Left lobe of liver (tissue), 2 donors: ENCODE measurements at places on chromosomes 2 and 18. TPM values are rescaled to one million over a fixed set of nuclear protein-coding genes. Genes with fewer than 3 reads are reported as not detected.

Gene RFX8
- not detected for total RNA-seq

Gene FAM124B
- 2.1 TPM for total RNA-seq

Gene DSG2
- 10.9 TPM for total RNA-seq

Gene ST8SIA3
- total RNA-seq, result not detected

Gene ALKAL2
- 2.5 TPM for total RNA-seq

Gene ANKRD44
- 7.9 TPM for total RNA-seq

GRCh38 chr2:128745946-128746345 is 427.3 kb upstream of the HS6ST1 start:
- no peak for DNase-seq

GRCh38 chr2:168290391-168290790 is 43.0 kb upstream of the STK39 start:
- DNase-seq, result no peak

DNA sequence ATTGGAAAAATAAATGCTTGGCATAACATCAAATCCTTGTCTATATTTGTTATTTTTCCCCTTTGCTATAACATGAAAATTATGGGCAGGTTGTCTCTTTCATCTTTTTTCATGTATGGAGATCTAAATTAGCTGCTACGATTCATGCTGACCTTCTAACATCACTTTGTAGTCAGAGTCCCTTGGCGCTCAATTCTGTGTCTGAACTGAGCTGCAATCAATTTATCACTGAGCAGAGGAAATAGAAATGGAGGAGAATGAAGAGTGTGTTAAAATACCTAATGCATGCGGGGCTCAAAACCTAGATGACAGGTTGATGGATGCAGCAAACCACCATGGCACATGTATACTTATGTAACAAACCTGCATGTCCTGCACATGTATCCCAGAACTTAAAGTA is 168.9 kb downstream of the CDH7 start:
- DNase-seq, result no peak

- DNase-seq, result no peak
These were observed 32.8 kb downstream of the ITPRID2 start for GRCh38 chr2:181924336-181924735.

GRCh38 chr18:41134426-41134825 is 820.6 kb upstream of the PIK3C3 start:
- DNase-seq, result no peak

DNA sequence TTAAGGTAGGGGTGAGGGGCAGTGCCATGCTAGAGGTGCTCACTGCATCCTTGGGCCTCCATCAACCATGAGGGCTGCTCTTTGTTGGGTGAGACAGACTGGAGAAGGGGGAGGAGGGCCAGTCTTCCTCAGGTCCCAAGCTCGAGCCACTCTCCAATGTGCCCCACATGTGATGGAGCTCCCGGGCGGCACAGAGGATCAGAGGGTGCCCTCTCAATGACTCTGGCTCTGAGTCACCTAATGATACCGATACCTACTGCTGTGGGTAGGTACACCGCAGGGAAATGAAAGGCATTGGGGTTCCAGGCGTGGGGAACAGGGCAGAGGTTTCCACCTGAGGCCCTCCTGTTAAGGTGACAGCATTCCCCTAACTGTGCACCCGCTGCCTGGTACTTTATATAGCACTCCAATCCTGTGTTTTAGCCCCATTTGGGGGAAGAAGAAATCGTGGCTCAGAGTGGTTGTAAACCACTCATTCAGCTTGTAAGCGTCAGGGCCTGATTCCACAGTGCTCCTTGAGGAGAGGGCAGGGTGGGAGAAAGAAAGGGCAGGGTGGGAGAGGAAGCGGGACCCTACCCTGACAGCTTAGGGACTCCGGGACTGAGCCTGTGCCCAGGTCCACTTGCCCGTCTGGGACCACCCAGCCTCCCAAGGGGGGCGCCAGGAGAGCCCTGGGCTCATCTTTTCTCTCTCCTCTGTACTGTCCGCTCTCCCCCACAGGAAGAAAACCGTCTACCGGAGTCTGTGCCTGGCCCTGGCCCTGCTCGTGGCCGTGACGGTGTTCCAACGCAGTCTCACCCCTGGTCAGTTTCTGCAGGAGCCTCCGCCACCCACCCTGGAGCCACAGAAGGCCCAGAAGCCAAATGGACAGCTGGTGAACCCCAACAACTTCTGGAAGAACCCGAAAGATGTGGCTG is 1.8 kb downstream of the B3GNT7 start:
- no peak for DNase-seq

DNA sequence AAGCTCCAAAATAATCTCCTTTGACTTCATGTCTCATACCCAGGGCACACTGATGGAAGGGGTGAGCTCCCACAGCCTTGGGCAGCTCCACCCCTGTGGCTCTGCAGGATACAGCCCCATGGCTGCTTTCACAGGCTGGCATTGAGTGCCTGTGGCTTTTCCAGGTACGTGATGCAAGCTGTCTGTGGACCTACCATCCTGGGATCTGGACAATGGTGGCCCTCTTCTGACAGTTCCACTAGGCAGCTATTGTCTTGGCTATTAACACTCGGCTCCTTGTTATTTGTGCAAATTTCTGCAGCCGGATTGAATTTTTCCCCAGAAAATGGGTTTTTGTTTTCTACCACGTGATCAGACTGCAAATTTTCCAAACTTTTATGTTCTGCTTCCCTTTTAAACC is 634.2 kb downstream of the TSN start:
- no peak for DNase-seq

DNA sequence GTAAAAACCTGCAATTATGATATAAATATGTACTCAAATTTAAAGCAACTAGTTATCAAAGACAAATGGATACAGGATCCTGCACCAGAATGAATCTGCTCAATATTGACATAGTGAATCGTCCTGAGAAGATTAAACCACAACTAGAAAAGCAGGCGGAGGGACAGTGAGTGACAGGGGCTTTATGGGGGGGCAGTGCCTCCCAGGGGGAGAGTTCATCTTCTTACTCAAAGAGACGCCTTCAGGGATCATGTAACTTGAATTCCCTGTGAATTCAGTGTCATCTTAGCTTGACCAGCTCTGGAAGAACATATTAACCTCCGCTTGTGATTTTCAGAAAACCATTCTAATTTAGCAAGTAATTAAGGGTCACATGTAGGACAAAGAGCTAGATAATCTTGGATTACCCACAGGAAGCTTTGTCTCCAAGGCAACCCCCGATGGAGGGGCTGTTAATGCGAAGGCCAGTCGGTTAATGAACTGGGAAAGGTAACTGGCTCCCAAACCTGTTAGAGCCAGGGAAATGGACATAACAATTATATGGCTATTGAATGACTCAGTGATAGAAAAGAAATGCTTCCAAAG is 17.4 kb upstream of the LMAN1 start:
- no peak for DNase-seq

- DNase-seq, result no peak
These were observed 1837.5 kb upstream of the CELF4 start for GRCh38 chr18:39403121-39403520.

GRCh38 chr2:95670686-95671085 is 78.9 kb downstream of the TRIM43 start:
- DNase-seq, result no peak

DNA sequence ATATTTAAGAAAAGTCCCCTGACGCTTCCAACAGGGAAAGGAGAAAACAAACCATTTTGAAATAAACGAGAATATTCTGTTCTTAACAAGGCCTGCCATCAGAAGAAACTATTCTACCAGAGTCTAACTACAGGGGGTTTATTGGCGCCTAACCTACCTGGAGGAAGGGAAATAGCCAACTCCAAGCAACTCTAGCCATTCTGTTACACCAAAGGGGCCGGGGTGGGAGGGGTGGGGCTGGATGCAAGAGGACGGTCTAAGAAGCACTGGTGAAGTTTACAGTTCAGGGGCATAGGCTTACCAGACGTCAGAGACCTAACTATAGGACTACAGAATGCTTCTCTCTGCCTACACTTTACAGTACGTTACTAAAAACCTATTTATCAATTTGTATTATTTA is 60.5 kb upstream of the GALNT5 start:
- no peak for DNase-seq

DNA sequence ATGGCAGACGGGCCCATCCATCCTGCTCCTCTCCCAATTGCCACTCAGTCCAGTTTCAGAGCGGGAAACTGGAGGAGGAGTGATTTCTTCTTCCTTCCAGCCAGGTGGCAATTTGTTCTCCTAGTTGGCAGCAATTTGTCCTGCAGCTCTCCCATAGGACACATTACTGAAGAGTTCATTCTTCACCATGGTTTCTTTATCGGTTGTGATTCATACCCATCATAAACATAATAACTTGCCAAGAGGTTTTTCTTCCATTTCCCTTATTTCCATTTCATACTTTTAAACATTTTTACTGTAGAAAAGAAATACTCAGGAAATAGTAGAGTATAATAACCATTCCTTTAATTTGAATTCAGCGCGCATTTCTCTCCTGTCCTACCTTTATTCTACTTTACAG is 377.9 kb upstream of the RAB12 start:
- DNase-seq, result no peak

DNA sequence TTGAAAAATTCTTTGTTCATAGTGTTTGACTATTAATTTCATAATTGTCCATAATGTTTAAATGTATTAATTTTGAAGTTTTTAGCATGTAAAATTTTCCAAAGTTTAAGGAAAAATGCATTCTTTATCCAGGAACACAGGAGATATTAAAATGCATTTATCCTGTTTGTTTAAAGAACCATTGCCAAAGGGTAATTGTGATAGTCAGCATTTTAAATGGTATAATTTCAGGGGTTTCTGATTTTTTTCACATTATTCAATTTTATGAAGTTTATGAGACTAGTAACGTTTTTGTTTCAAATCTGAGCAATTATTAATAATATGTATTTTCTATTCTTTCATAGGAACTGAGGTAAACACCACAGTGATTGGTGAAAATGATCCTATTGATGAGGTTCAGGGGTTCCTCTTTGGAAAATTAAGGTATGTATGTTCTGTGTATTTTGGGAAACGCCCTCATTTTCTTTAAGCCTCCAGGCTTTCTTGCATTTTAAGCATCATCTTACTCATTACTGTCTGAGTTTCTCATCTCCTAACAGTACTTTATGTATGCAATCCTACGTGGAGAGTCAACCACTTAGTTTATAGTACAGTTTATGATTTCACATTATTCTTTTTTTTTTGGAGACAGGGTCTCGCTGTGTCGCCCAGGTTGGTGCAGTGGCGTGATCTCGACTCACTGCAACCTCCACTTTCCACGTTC is 25.1 kb downstream of the UGGT1 start:
- no peak for DNase-seq

GRCh38 chr2:152330235-152330866 is 4.6 kb upstream of the FMNL2 start:
- no peak for DNase-seq

GRCh38 chr2:109614715-109615636 is 812 bp downstream of the SOWAHC start:
- peak; percentile 68 for DNase-seq
